ENCODE measurements at places on chromosomes 6 and 20. TPM values are rescaled to one million over a fixed set of nuclear protein-coding genes. Genes with fewer than 3 reads are reported as not detected.

Gene MMS22L
- total RNA-seq = 33.2 TPM

Gene TULP1
- 40.9 TPM for total RNA-seq

Gene DBNDD2
- 11.8 TPM for total RNA-seq

Gene MAD2L1BP
- total RNA-seq = 17.3 TPM

Gene SLC32A1
- 6.3 TPM for total RNA-seq

Gene SCGN
- not detected for total RNA-seq

Gene DOP1A
- total RNA-seq = 31.8 TPM

Gene SPEF1
- 0.72 TPM for total RNA-seq

Gene METTL24
- 5.5 TPM for total RNA-seq

Gene ABHD12
- total RNA-seq = 61.4 TPM

Gene SRSF3
- 91.2 TPM for total RNA-seq

Gene KIF25
- total RNA-seq = not detected

Gene PNLDC1
- total RNA-seq = not detected

Gene HSPA12B
- 13.5 TPM for total RNA-seq

Gene FAM184A
- total RNA-seq = 8.7 TPM

Gene MYH7B
- total RNA-seq = not detected

Gene RNF146
- total RNA-seq = 54.9 TPM

Gene OPRM1
- 21.9 TPM for total RNA-seq

Gene PGBD1
- 9.9 TPM for total RNA-seq

Gene PRDM13
- 1.2 TPM for total RNA-seq

Gene SYCP2
- 13.2 TPM for total RNA-seq

Gene NKX2-4
- total RNA-seq = not detected

Gene TINAG
- 0.24 TPM for total RNA-seq

Gene DAAM2
- total RNA-seq = 51.3 TPM

Gene DNAAF9
- 15.4 TPM for total RNA-seq

Gene CBLN4
- total RNA-seq = 9.9 TPM

Gene SERINC1
- 275 TPM for total RNA-seq

Gene GPR31
- 1.7 TPM for total RNA-seq
